ENCODE measurements at places on chromosomes 5 and 9.

DNA sequence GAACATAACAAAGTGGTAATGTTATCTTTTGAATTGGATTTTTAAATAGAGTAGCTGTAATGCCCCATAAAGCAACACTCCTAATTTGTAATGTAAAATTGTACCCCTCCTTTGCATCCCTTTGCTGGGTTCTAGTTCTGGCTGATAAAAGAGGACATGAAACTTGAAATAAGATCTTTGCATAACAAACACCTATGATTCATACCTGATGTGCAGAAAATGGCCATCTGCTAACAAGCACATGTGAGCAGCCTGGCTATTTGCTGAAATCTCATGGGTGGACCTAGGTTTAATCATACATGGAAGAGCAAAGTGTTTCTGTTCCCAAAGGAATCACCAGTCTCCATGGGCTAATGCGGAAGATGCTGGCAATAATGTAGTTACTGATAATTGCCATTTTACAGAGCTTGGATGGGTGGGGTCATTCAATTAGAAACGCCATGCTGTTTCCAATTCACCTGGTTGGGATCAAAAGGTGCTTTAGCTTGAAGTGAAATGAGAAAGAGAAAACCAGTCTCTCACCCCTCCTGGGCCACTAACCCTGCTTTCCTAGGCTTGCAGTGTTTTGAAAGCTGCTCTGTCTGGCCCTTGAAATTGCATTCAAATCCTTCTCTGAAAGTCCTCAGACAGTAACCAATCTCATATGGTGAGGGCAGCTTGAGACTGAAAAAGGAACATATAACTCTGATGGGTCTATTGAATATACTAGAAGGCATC is 585.1 kb downstream of the TLE4 start:
- DNase-seq = no peak

DNA sequence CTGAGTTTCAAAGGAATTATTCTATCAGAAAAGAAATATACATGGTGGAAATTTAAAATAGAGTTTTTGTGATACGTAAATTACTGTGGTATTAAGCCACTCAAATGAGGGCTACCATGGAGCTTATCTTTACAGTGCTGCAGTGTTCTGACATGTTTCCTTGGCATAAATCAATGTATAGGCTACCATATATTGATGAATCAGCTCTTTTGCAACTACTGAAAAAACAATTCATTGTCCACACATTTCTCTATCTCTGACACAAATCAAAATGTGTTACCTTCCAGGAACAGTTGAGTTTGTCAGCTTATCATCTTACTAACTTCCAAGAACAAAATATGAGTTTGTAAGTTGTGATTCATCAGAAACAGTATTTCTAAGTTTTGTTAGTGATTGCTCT is 140.3 kb upstream of the CDH18 start:
- DNase-seq = no peak

DNA sequence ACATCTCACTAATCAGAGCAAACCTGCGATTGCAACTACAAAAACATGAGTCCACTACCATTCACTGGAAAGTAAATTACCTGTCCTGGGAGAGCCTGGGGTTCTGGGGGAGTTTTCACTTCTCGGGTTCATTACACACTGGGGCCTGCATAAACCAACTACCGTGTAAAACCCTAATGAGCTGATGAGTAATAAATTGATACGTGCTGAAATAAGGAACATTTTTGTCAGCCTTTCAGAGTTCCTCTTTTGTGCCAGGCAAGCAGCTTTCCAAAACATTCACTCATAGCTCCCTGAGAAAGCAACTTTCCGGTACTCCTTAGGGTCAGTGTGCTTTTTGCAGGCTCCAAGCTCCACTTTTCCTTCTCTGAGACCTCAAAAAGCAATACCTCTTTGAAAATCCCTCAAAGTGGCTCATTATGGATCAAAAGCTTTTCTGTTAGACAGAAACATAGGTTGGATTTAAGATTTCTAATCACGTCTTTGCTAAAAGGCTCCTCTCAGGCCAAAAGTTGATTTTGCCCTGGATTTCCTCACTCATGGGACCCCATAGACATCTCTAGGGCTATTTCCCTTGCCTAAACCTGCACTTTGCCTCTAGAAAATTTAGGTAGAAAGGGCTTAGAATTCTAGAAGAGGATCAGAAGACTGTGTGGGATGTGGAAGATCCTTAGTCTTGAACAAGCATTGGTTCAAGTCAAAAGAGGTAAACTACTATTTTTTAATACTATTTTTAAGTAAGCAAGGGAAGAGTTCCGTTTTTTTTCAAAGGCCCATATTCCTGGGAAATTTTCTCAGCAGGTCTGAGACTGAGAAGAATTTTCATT is 74.8 kb downstream of the ST8SIA4 start:
- DNase-seq = no peak

- DNase-seq = no peak
Observed at GRCh38 chr9:13900449-13900848, 413.5 kb downstream of the NFIB start.

DNA sequence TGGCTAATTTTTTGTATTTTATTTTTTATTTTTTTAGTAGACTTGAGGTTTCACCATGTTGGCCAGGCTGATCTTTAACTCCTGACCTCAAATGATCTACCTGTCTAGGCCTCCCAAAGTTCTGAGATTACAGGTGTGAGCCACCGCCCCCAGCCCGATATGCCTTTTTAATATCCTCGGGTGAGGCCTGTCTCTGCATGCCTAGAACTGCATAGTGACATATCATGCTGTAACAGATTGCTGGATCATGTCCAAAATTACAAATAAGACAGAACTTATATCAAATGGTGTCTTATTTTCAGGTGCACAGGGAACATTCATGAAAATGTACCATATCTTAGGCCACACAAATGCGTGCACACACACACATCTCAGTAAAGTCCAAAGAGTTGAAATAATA is 39.1 kb upstream of the PJA2 start:
- no peak for DNase-seq

DNA sequence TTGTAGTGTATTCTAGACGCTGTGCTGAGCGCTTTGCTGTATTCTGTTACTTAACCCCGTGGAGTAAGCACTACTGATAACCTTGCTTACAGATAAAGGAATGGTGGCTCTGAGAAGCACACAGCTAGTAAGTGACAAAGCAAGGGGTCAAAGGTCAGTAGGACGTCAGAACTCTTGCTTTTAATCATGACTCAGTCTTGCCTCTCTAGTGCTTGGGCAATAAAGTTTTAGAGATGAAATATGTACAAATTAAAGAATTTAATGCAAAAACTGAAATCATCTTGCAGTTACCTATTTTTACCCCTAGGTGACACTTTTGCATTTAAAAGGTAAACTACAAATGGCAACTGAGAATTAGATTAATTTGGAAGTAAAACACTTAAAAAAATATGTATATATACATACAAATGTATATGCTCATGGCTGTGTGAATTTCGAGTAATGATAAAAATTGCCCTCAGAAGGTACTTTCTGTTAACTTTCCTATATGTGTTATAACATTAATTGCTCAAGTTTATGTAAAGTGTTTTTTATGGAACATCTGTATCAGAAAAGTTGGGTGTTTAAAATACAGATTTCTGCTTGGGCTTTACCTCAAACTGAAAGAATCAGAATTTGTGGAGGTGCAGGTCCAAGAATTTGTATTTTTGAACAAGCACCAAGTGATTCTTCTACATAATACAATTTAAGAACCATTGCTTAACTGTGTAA is 175.1 kb upstream of the DAB2 start:
- no peak for DNase-seq

- no peak for DNase-seq
Observed at GRCh38 chr9:95468791-95469190, 48.0 kb downstream of the PTCH1 start.

- no peak for DNase-seq
Observed at GRCh38 chr5:114184006-114184405, 177.9 kb upstream of the KCNN2 start.

GRCh38 chr9:3359048-3359692 is 166.6 kb downstream of the RFX3 start:
- DNase-seq = no peak

- no peak for DNase-seq
Observed at GRCh38 chr5:172010278-172010677, 3.8 kb upstream of the FBXW11 start.
